ENCODE measurements at places on chromosomes 12 and 14.

GRCh38 chr12:67391034-67391433 lies 121.9 kb downstream of the CAND1 start:
- no peak for DNase-seq

GRCh38 chr12:24496755-24497154 lies 452.1 kb downstream of the BCAT1 start:
- no peak for DNase-seq

DNA sequence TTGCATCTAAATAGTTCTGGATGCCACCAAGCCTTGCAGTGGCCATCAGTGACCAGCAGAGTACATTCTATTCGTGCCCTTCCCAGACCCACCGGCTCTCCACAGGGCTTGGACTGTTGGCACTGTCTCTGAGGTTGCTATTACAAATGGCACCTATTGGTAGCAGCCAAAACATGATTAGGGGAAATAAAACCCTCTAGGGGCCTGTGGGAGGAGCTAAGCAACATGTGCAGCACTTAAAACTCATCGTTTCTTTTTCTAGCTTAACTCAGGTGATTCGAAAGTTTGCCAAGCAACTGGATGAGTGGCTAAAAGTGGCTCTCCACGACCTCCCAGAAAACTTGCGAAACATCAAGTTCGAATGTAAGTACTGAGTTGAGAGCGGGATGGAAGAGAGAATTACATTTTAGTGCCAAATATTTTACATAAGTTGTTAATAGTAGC lies 65.4 kb upstream of the RIC8B start:
- DNase-seq: no peak

GRCh38 chr12:127165567-127166392 lies 1101.2 kb upstream of the TMEM132C start:
- DNase-seq: peak; percentile 24

GRCh38 chr12:57343703-57344378 lies 87.0 kb downstream of the R3HDM2 start:
- DNase-seq: no peak

- DNase-seq: no peak
Measured at GRCh38 chr14:33505266-33505962, 445.5 kb downstream of the EGLN3 start.

DNA sequence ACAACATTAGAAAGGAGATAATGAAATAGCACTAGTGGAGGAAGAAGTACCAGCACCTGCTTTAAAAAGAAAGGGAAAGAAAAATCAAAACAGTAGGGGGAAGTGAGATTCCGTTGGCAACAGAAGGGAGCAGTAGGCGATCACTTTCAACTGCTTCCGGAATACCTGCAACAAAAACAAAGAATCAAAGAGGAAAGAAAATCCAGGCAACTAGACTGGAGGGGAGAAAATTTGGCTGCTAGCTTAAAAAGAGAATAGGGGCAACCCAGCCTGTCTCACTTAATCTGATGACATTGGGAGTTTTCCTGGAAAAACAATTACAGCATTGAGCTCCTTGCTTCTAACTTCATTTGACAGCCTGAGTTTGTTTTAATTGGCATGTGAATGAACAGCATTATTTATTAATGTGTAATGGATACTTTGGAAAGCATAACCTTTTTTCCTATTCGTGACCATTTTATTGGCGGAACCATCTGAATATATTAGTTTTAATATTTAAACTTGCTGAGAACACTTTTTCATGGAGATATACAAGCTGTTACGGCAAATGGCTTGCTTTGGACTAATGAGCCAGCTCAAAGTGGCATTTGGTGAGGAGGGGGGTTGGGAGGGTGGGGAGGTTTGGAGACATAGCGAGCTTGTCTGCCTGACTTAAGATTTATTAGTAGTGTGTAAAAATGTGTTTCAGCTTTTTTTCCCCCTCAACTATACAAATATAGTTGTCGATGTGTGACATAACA lies 2.5 kb upstream of the DACT1 start:
- DNase-seq: no peak

- no peak for DNase-seq
Measured at GRCh38 chr14:71089971-71090370, 182.7 kb downstream of the PCNX1 start.

- no peak for DNase-seq
Measured at GRCh38 chr14:33393231-33393894, 454.7 kb downstream of the NPAS3 start.

GRCh38 chr12:48817873-48818830 lies at the start of gene CACNB3:
TSS of gene CACNB3 (plus strand) at chr12:48818496. CDS start at chr12:48818930, 434 bp downstream.
- DNase-seq: no peak

DNA sequence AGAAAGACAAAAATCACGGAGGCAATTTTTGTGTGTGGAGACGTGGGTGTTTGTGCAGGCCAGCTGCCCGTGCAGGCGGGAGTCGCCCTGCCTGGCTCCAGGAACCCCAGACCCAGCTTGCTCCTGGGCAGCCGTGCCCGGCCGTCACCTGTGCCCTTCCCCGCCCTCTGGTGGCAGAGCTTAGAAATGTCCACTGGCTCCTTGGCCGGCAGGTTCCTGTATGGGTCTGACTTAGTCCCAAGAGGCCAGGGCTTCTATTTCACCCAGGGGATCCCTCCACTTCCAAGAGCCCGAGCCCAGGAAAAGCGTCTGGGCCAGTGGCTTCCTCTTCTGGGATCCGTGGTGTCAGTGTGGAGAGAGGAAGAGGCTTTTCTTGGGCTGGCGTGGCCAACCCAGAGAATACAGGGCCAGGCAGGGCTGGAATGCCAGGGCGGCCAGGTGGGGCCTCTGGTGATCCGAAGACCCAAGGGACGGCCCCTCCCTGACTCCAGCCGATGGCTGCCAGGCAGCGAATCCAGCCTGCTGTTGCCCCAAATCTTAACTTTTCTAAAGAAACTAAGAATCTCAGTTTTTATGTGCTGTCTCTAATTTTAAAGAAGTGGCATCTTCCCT lies 120.9 kb downstream of the TMEM132C start:
- DNase-seq: no peak

DNA sequence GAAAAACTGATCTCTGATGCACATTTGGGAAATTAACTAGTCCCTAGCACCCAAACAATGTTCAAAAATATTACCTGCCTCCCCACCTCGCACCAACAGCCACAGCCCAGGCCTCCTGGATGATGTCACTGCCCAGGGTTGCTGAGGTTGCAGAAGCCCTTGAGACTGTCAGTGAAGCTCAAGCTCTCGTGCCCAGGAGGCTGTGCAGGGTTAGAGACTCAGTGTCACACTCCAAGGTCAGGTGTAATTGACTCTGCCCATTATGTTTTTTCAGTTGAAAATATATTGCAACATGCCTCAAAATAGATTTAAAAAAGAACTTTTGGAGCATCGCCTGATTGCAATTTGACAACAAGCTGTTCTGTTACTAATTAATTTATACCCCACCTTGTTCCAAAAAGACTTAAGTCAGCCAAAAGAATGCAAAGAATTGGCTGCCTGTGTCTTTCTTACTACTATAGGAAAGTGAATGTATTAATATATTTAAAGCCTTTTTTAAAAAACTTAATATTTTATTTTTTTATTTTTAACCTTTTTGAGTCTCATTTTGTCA lies 72.3 kb downstream of the CMAS start:
- no peak for DNase-seq

GRCh38 chr14:98623788-98624415 lies 648.1 kb downstream of the BCL11B start:
- DNase-seq: no peak

- DNase-seq: no peak
Measured at GRCh38 chr12:16634786-16635185, 28.8 kb upstream of the LMO3 start.

GRCh38 chr14:91398707-91399106 lies 18.9 kb downstream of the CCDC88C start:
- no peak for DNase-seq

GRCh38 chr14:39265033-39265432 lies 31.3 kb downstream of the MIA2 start:
- no peak for DNase-seq

- DNase-seq: no peak
Measured at GRCh38 chr14:95784137-95784536, 70.2 kb upstream of the TCL1A start.

DNA sequence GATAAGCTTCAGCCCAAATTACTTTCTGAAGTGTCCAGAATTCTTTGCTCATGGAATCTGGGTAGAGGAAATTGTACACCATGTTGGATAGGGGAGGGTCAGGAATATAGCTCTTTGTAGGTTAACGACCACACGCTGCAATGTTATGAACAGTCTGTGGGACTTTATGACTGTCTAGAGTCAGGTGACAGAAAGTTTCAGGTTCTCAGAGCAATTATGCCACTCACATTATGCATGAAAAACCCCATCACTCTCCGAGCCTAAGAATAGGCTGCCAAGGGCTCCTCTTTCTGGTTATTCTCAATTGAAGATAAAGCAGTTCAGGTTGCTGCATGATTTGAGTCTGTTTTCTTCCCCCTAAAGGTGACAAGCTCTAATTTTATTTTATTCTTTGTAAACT lies 430.9 kb downstream of the ATP23 start:
- no peak for DNase-seq

- DNase-seq: no peak
Measured at GRCh38 chr14:55440385-55440784, at the start of gene TBPL2. TSS of gene TBPL2 (minus strand) at chr14:55440616. CDS start at chr14:55440449, 167 bp downstream.

DNA sequence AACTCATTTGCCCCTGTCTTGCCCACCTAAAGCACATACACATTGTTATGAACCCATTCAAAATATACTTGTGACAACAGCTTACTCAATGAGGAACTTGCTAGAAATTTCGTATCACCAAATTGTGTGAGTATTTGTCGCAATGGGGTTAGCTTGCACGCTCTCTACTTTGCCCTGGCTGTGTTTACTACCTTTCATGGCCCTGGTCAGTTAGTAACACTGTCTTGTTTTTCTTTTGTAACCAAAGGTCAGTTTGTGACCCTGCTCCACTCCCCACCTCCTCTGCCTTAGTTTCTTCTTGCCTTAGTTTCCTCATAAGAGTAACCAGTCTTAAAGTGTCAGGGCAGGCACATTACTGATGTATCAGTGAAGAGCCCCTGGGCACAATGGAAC lies 205.8 kb upstream of the EEA1 start:
- no peak for DNase-seq

DNA sequence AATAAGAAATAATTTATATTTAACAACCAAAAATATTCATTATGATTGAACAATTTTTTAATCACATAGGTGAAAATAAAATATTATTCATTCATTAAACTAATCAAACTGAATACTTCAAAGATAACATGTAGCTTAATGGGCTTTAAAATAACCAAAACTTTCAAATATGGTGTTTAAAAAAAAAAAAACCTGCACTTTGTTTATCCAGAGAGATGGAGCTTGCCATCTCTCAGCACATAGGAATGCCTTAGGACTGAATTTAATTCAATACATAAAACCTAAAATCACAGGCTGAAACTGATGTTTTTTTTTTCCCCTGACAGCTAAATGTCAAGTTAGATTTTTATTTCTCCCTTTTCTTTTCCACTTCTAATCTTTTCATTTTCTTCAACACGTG lies 14.4 kb upstream of the CCER1 start:
- DNase-seq: no peak

DNA sequence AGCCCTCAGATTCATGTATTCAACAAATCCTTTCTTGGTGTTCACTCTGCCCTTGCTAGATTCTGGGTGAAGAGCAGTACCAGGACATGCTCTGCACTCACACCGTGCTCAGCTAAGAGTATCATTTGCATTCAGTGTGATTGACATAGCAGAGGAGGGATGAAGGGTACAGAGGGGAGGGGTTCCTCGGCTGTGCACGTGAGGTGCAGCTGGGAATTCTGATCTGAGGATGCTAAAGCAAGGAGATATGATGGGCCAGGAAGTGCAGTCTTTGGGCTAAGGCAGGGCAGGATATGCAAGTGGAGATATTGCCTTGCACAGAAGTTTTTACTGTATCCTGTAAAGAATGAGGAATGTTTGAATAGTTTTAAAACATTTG lies 108.6 kb downstream of the FGD4 start:
- DNase-seq: no peak

GRCh38 chr14:106670011-106670410 lies 1143.6 kb downstream of the TMEM121 start:
- no peak for DNase-seq

DNA sequence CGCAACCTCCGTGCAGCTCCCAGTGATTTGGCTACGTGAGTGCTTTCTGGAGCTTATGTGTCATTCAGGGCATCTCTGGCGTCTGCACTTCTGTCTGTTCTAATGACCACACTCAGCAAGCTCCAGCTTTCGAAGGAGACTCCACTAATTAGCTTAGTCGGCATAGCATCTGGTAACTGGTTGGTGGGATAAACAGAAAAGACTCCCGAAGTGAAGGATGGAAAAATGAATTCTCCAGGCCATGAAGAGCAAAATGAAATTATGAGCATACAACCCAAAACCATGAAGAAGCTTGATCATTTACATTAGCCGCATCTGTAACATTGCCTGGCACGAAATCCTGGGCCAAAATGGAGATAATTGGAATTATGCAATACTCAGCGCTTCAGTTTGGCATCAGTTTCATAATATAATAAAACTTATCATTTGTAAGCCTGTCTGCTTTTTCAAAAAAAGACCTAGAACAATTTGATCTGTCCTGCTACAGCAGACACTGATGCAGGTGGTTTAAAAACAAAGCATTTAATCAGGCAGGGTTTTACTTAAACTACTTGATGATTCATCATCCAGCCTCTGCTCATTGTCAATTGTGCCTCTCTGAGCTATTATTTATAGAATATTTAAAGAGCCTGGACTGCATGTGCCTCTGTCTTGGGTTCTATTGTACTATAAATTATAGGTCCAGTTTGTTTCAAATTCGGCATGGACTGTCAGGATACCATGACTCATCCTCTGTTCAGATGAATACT lies 87.4 kb downstream of the SYT1 start:
- no peak for DNase-seq

GRCh38 chr12:68175557-68176061 lies 16.1 kb upstream of the IFNG start:
- DNase-seq: no peak

DNA sequence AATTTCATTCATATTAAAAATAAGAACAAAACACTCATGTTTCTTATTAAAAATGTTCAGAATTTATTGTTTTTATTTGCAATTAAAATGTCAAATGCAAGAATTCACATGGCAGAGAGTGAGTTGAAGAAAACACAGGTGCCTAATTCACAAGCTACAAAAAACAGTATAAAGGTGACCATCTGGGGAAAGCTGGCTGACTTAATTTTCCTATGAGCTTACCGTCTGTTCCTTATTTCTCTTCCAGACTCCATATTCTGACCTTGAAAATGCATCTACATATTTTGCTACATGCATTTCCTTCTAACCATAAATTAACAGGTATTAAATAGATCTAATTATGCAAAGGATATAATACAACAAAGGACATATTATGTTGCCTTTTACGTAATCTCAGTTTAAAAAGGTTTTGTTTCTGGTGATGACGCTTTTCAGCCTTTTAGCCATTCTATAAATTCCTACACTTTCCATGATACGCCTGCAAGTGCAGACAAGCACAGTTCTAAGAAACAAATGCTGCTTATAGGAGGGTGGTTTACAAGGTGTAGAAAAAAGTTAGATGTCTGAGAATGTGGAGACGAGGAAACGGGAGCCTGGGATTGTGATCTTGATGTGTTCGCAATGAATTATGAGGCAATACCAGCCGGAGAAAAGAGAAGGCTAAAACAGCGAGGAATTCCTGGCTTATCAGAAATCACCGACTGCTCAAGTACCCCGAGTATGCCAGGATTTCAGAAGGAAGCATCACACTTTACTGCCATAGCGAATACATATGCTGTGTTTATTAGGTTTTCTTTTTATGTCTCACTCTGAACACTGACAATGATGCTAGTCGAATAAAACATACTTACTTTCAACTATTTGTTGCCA lies 24.6 kb downstream of the LIN7A start:
- DNase-seq: no peak

- DNase-seq: no peak
Measured at GRCh38 chr12:47235258-47236040, 155.7 kb upstream of the AMIGO2 start.
